ENCODE measurements at places on chromosomes 5 and 9. TPM values are rescaled to one million over a fixed set of nuclear protein-coding genes. Genes with fewer than 3 reads are reported as not detected.

The OR1Q1 gene
- not detected for polyA plus RNA-seq

The CFAP90 gene
- polyA plus RNA-seq = not detected

The C5orf63 gene
- 1.5 TPM for polyA plus RNA-seq

The BSPRY gene
- polyA plus RNA-seq = 0.16 TPM

The PCDH12 gene
- 1.2 TPM for polyA plus RNA-seq

- no peak overlapping the region for H3K27ac ChIP-seq
- H3K4me3 ChIP-seq = no peak overlapping the region
- no peaks in the 10 kb centered on the region for H3K4me1 ChIP-seq
- DNase-seq = no peak
Measured at GRCh38 chr9:73548201-73548600, 396.5 kb downstream of the ANXA1 start.

The SH2D3C gene
- 20.5 TPM for polyA plus RNA-seq

DNA sequence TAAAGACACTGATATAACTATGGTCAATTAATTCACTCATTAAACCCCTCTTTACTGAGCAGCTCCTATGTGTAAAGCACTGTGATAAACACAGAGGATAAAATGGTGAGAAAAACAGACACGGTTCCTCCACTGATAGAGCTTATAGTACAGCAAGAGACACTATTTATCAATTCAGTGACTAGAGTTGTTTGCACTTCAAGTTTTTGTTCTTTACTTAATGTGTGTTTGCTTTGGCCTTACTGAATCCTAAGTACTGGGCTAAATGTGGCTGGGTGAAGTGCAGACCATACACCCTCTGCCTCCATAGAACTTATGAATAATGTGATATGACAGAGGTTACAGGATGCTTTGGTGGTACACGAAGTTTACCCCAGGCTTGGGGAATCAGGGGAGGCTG is 80.1 kb upstream of the ITGA1 start:
- peaks cover 5% of the 10 kb centered on the region for H3K4me1 ChIP-seq
- no peak overlapping the region for H3K27ac ChIP-seq
- no peak for DNase-seq
- no peaks in the 10 kb centered on the region for H3K27me3 ChIP-seq

- no peak overlapping the region for H3K4me3 ChIP-seq
- H3K36me3 ChIP-seq = no peaks in the 10 kb centered on the region
- H3K27me3 ChIP-seq = no peaks in the 10 kb centered on the region
- no peak for DNase-seq
- H3K27ac ChIP-seq = no peak overlapping the region
Measured at GRCh38 chr9:73923796-73924195, 573.3 kb upstream of the RORB start.
